ENCODE measurements at places on chromosomes 11 and 22.

GRCh38 chr11:69636512-69637197 is 4.3 kb upstream of the CCND1 start:
- peak; percentile 78 for DNase-seq

DNA sequence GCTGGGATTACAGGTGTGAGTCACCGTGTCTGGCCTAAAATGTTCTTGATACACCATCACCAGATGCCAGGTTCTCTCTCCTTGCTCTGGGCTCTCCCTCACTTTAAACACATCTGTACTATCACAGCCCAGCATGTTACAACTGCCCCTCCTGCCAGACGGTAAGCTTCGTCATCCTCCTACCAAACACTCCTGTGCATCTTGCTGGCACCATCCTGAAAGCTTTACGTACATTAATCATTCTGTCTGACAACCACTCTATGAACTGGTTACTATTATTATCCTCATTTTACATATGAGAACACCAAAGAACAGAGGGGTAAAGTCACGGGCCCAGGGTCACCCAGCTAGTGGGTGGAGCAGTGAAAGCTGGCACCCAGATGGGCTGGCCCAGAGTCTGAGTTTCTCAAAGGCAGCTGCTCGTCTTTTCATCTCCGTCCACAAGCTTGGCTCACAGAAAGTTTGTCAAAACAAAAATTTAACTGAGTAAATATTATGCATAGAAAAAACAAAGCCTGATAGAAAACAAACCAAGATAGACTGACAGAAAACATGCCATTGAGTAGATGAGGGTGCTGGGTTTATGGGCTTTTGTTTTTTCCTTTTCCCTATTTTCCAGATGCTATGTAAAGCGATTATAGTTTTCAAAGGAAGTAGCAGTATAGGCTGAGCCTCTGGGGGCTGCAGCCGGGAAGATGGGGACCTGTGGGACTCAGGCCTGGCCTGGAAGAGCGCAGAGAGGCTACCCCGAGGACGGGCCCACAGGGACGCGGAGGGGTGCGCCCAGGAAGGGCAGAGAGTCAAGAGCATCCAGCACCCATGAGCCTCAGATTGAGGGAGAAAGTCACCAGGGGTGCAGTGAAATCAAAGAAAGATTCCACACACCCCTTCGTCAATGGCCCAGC is 9.5 kb downstream of the PLA2G6 start:
- no peak for DNase-seq

- no peak for DNase-seq
Observed at GRCh38 chr11:94526645-94527438, 14.6 kb downstream of the C11orf97 start.

DNA sequence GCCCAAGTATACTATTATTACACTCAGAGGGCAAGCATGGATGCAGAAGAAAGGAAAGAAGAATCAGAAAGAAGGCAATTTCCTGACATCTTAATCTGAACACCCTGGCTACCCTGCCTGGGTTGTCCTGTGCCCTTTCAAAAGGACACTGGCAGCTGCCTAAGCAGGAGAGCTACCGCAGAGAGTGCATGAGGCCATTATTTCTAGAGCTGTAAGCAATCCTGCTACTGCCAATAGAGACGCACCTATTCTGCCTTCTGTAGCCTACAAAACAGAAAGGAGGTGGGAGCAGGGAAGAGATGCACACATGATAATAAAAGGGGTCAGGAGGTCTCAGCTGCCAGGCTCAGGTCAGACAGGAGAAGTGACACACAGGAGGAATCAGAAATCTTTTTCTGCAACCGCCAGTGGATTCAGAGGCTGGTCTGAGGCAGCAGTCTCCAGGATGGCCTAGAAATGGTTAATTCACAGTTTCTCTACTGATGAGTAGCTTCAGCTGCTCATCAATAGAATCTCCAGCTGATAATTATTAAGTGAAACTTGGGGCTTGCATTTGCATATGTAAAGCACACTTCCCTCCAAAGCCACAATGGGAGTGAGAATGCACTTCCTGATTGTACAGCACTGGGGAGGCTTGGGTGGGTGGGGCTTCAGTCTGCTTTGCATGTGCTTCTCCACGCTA is 253.9 kb downstream of the LARGE1 start:
- DNase-seq: no peak

DNA sequence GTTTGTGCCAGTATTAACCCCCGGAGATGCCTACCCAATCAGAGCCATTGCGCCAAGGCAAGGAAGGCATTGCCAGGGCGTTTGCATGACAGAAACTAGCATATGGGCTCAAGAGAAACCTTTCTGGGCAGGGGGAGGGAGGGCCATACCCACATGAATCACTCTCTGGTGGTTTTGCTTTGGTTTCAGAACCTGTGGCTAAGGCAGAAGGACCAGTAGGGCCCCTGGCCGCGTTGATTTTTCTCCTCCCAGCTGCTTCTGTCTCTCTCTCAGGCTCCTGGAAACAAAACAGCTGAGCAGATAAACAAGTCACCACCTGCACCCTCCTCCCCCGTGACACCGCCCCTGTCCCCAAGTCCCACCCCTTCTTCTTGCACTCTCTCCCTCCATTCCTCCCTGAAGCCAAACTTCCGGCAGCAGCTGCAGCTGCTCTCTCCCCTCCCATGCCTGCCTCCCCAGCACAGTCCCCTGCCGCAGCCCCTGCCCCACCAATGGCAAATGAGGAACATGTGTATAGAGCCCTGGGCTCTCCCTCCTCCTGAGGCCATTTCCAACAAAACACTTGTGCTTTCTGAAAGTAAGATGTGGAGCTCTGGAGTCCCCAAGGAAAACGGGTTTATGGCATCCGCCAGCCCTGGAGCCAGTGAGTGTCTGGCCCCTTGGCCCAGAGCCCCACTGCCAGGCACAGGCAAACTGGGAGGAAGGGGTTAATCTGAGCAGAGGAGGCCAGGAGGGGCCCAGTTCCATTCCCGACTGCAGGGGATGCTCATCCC is 39.0 kb upstream of the ADA2 start:
- DNase-seq: peak; percentile 93

DNA sequence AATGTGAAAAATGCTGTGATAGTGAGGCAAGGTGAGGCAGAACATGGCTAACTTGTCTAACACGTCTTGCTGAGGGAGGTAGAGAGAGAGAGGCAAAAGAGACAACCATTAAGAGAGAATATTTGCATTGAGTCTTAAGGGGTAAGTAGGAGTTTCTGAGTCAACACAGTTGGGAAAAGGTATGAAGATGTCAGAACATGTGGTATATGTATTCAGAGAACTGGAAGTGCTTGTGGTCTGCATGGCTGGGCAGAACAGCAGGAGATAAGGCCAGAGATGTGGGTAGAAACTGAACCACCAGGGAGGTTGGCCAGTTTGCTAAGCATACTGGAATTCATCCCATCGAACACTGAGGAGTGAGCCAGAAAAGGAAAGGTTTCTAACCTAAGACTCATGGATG is 25.0 kb upstream of the SLC5A1 start:
- no peak for DNase-seq

GRCh38 chr11:131691181-131692041 is 321.0 kb downstream of the NTM start:
- no peak for DNase-seq

DNA sequence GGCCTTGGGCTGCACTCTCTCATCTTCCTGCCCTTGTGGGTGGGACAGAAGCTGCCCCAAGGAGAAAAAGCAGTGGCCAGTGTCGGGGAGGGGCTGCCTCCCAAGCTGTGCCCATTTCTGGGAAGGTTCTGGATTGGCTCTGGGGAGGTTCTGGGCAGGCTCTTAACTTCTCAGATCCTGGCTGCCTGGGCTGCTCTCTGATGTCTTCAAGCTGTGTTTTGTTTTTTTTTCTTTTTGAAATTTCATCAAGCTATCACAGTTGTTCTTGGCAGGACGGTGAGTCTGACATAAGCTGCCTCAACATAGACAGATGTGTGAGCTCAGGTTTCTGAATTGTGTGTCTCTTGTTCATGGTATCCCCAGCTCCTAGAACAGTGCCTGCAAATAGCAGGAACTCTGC is 1032.0 kb downstream of the BRD1 start:
- DNase-seq: peak; percentile 35

DNA sequence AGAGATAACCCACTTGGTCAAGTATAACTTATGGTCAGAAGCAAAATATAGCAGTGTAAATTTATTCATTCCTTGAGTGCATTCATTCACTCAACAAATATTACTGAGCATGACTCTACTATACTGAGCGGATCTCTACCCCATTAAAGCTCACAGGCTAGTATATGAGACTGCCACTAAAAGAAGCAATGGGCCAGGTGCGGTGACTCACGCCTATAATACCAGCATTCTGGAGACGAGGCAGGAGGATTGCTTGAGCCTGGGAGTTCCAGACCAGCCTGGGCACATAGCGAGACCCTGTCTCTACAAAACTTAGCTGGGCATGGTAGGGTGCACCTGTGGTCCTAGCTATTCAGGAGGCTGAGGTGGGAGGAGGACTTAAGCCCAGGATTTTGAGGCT is 197.6 kb upstream of the BLID start:
- DNase-seq: no peak

- DNase-seq: no peak
Observed at GRCh38 chr11:132719684-132720083, 812.6 kb downstream of the OPCML start.

Measured in femur (tissue), 1 donor.